PC-9 (cell line): ENCODE measurements at places on chromosomes 2 and 18.

GRCh38 chr2:4979111-4979510 is 713.1 kb upstream of the SOX11 start:
- DNase-seq, result no peak
- H3K4me3 ChIP-seq, result no peak overlapping the region
- H3K27me3 ChIP-seq, result peaks cover 56% of the 10 kb centered on the region
- no peaks in the 10 kb centered on the region for H3K36me3 ChIP-seq
- H3K4me1 ChIP-seq, result no peaks in the 10 kb centered on the region

DNA sequence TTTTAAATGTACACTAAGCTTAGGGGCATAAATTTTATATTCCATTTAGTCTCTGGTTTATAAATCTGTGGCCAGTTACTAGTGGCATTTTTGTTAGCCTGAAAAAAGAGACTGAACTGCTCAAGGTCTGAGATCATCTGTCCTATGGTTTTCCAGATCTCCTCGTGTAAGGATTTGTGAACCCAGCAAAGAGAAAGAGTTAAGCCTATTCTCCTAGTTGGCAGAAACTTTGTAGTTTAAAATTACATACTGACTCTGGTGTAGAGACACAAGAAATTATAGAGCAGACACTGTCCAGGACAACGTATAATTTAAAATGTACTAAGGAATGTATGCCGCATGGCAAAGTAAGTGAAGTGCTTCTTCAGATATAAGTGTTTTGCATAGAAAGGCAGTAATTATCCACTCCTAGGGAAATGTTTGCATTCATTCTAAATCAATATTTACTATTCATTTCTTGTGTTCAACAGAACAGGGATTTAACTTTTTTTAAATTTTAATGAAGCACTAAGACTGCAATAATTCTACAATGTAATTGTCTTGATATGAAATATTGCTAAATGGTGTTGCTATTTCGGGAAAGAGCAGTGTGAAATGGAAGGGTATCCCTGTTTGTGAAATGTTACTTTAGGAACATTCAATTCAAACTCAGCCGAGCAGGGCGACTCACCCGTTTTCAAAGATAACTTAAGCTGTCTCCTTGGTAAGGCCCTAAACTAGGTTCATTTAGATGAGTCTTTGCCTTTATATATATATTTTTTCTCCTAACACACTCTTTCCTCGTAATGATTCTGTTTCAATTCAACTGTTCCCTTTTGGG is 508.4 kb upstream of the ZEB2 start:
- no peak for DNase-seq
- no peaks in the 10 kb centered on the region for H3K36me3 ChIP-seq
- no peak overlapping the region for H3K4me3 ChIP-seq
- no peak overlapping the region for H3K27ac ChIP-seq

DNA sequence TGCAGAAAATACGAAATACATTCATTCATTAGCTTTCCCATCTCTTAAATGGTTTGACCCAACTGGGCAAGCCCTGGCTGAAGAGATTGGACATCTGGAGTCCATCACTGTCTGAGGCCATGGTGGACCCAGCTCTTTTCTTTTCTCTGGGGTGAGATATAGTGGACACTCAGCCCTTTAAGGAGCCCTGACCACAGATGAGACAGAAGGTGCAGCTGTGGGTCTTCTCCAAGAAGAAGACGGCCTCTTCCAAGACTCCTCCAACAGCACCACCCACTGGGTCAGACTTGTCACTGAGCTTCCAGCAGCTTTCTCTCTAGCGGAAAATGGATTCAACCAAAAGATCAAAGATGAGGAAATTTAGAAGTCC is 27.2 kb downstream of the TWIST2 start:
- H3K27ac ChIP-seq, result no peak overlapping the region
- no peaks in the 10 kb centered on the region for H3K4me1 ChIP-seq
- no peak for DNase-seq
- H3K36me3 ChIP-seq, result no peaks in the 10 kb centered on the region
- peaks cover 63% of the 10 kb centered on the region for H3K27me3 ChIP-seq

DNA sequence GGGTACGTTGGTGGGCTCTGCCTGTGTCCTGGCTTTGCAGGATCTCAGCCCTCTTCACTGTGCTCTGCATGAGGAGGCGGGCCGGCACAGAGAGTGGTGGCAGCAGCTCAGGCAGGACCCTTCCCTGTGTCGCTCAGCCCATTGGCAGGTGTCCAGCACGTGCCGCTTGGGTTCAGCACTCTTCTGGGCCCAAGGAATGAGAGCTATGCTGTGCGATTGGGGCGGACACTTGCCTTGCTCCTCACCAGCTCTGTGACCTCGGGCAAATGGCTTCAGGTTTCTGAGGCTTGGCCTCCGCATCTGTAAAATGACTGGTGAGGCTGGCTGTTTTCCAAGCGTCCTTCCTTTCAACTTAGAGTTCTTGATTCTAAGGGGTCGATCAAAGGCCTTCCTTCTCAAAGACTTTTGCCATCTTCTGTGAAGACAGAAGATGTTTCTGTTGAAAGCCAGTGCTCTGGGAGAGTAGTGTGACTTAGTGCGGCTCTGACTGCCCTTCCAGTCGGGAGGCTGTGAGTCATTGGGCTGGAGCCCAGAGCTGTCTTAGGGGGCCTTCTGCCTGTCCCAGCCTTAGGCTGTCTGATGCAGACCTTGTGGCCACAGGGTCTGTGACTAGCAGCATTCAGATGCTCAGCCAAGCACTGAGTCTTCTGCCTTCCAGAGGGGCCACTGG is 35.6 kb downstream of the GLI2 start:
- H3K27me3 ChIP-seq, result peaks cover 25% of the 10 kb centered on the region
- no peak overlapping the region for H3K4me3 ChIP-seq

GRCh38 chr18:29556070-29556469 is 1379.1 kb upstream of the CDH2 start:
- no peaks in the 10 kb centered on the region for H3K4me1 ChIP-seq
- H3K36me3 ChIP-seq, result no peaks in the 10 kb centered on the region
- no peak overlapping the region for H3K4me3 ChIP-seq
- no peak for DNase-seq

GRCh38 chr2:43047187-43047780 is 179.1 kb downstream of the ZFP36L2 start:
- no peak overlapping the region for H3K4me3 ChIP-seq
- H3K27ac ChIP-seq, result no peak overlapping the region
- H3K27me3 ChIP-seq, result no peaks in the 10 kb centered on the region
- H3K36me3 ChIP-seq, result no peaks in the 10 kb centered on the region
- H3K4me1 ChIP-seq, result peaks cover 59% of the 10 kb centered on the region

DNA sequence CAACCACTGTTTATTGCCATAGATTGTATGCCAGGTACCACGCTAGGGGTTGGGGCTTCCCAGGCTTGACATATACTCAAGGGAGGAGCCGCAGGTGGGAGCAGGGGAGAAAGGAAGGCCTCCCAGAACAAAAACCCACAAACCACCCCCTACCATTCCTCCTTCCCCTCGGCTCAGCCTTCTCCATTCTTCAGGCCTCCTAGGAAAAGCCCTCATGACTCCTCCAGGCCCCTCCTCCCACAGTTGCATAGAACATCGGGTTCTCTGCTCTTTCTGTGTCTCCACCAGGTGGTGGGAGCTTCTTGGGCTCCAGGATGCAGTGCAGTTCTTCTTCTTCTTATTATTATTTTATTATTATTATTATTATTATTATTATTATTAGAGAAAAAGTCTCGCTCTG is 80.3 kb downstream of the ZFP36L2 start:
- no peaks in the 10 kb centered on the region for H3K36me3 ChIP-seq
- H3K27ac ChIP-seq, result no peak overlapping the region
- peaks cover 39% of the 10 kb centered on the region for H3K4me1 ChIP-seq

- no peaks in the 10 kb centered on the region for H3K4me1 ChIP-seq
- H3K4me3 ChIP-seq, result no peak overlapping the region
- DNase-seq, result no peak
- H3K27me3 ChIP-seq, result peaks cover 58% of the 10 kb centered on the region
- no peak overlapping the region for H3K27ac ChIP-seq
- no peaks in the 10 kb centered on the region for H3K36me3 ChIP-seq
Measured at GRCh38 chr2:3954261-3954660, 250.9 kb downstream of the DCDC2C start.

DNA sequence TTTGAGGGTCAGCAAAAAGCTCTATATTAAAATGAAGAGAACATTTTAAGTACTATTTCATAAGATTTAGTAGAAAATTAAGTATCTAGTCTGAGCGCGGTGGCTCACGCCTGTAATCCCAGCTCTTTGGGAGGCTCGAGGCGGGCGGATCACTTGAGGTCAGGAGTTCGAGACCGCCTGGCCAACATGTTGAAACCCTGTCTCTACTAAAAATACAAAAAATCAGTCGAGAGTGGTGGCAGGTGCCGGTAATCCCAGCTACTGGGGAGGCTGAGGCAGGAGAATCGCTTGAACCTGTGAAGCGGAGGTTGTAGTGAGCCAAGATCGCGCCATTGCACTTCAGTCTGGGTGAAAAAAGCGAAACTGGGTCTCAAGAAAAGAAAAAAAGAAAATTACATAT is 1.6 kb downstream of the USP14 start:
- H3K4me3 ChIP-seq, result peak overlapping the region; percentile 99
- H3K36me3 ChIP-seq, result peaks cover 27% of the 10 kb centered on the region; the same call in 1 of the 2 replicates
- no peak for DNase-seq
- H3K4me1 ChIP-seq, result peaks cover 17% of the 10 kb centered on the region
- H3K27ac ChIP-seq, result no peak overlapping the region

DNA sequence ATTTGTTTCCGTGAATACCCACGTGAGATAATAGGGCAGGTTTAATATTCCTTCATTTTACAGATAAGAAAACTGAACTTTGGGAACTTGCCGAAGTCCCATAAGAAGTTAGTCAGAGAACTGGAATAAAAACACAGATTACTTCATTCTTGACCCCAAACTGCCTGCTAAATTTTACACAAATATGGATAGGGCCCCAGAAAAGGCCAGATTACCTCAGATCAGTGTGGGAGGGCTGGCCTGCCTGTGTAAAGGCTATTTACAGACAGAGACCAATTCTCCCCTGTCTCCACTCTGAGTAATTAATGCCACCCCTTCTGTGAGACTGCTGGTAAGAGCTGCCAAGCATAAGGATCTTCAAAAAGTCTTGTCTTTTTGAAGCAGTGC is 139.2 kb downstream of the MGAT5 start:
- peaks cover 14% of the 10 kb centered on the region for H3K4me1 ChIP-seq
- H3K4me3 ChIP-seq, result no peak overlapping the region
- no peaks in the 10 kb centered on the region for H3K36me3 ChIP-seq
- H3K27me3 ChIP-seq, result no peaks in the 10 kb centered on the region
- H3K27ac ChIP-seq, result no peak overlapping the region

GRCh38 chr2:188937228-188938220 is 36.6 kb upstream of the COL3A1 start:
- H3K27me3 ChIP-seq, result no peaks in the 10 kb centered on the region
- no peaks in the 10 kb centered on the region for H3K36me3 ChIP-seq
- no peak overlapping the region for H3K27ac ChIP-seq
- no peak overlapping the region for H3K4me3 ChIP-seq
- DNase-seq, result no peak

GRCh38 chr18:3538954-3539617 is 89.1 kb downstream of the TGIF1 start:
- DNase-seq, result peak; percentile 45
- H3K36me3 ChIP-seq, result no peaks in the 10 kb centered on the region
- no peaks in the 10 kb centered on the region for H3K27me3 ChIP-seq
- H3K4me1 ChIP-seq, result peaks cover 30% of the 10 kb centered on the region
- H3K4me3 ChIP-seq, result no peak overlapping the region

DNA sequence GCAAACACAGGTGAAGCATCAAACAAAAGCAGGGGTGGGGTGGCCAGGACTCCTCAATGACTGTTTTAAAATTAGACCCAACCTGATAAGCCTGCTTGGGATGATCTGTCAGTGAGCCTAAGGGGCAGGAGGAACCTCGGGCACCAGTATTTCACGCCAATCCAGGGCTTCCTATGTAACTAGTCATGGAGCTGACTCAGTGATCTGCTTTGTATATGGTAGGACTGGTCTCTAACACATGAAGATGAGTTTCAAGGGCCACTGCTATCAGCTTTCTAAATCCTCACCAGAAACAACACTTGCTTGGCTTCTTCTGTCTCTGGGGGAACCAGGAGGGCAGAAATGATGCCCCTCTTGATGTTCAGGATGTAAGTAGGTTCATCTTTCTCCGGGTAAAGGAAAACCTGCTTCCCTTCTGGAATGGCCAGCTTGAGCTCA is 6.2 kb downstream of the APOB start:
- no peak overlapping the region for H3K4me3 ChIP-seq
- no peak overlapping the region for H3K27ac ChIP-seq
- DNase-seq, result no peak
- peaks cover 33% of the 10 kb centered on the region for H3K27me3 ChIP-seq
- H3K36me3 ChIP-seq, result no peaks in the 10 kb centered on the region
- no peaks in the 10 kb centered on the region for H3K4me1 ChIP-seq

DNA sequence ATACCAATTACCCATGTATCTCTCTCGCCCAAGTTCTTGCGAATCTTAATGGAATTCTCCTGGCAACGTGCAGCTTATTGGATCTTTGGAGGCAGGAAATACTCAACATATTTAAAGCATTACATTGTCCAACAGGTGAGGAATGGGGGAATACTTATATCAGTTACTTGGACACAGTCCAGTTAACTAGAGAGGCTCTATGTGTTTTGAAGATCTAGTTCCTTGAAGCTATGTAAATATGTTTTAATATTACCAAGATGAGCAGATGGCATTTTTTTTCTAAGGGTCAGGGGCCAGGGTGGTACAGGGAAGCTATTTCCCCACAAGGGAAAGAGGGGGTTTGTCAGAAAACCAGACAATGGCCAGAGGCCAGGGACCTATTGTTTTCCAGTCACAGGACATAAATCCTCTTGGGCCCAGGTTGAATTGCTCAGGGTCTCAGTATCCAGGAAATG is 26.8 kb upstream of the MC5R start:
- no peaks in the 10 kb centered on the region for H3K27me3 ChIP-seq
- H3K36me3 ChIP-seq, result no peaks in the 10 kb centered on the region
- no peak overlapping the region for H3K4me3 ChIP-seq
- DNase-seq, result peak; percentile 58
- H3K4me1 ChIP-seq, result peaks cover 13% of the 10 kb centered on the region

GRCh38 chr2:37585295-37585908 is 86.0 kb downstream of the CDC42EP3 start:
- H3K4me3 ChIP-seq, result peak overlapping the region; percentile 29; the same call in 1 of the 2 replicates
- H3K36me3 ChIP-seq, result no peaks in the 10 kb centered on the region
- no peaks in the 10 kb centered on the region for H3K27me3 ChIP-seq
- H3K27ac ChIP-seq, result peak overlapping the region; percentile 94
- DNase-seq, result peak; percentile 77
- H3K4me1 ChIP-seq, result peaks cover 76% of the 10 kb centered on the region

- no peak for DNase-seq
- no peaks in the 10 kb centered on the region for H3K36me3 ChIP-seq
- no peak overlapping the region for H3K4me3 ChIP-seq
Measured at GRCh38 chr2:128284841-128285240, 33.8 kb downstream of the HS6ST1 start.

- H3K27ac ChIP-seq, result peak overlapping the region; percentile 70
- H3K27me3 ChIP-seq, result no peaks in the 10 kb centered on the region
- no peaks in the 10 kb centered on the region for H3K36me3 ChIP-seq
- peak; percentile 15 for DNase-seq
- peaks cover 41% of the 10 kb centered on the region for H3K4me1 ChIP-seq
Measured at GRCh38 chr2:20526160-20526559, 79.3 kb downstream of the RHOB start.

DNA sequence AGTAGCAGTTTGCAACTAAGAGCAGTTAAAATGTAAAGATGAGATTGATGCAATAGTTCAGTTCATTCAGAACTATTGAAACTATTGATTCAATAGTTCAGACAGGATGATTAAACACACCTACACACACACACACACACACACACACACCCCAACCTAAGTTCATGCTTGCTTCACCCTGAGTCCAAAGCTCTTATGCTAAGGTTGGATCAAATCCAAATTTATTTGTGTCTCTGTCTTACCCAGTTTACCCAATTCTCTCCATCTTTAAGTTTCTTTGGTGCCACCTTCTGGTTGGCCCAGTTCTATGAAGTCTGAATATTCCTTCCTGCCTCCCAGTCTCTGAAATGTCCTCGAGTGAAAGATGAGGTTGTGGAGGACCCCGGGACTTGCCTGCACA is 5.1 kb downstream of the SERPINB8 start:
- H3K4me3 ChIP-seq, result no peak overlapping the region
- peaks cover 6% of the 10 kb centered on the region for H3K4me1 ChIP-seq
